A172 (cell line): ENCODE measurements at places on chromosomes 7 and 10.

- DNase-seq, result no peak
Observed at GRCh38 chr10:42896735-42897134, 114.1 kb downstream of the BMS1 start.

- no peak for DNase-seq
Observed at GRCh38 chr10:26944261-26944882, 83.6 kb upstream of the ABI1 start.

GRCh38 chr7:46537191-46537905, 616.3 kb upstream of the IGFBP3 start:
- DNase-seq, result no peak

GRCh38 chr10:100827819-100828737, 82.7 kb downstream of the PAX2 start:
- DNase-seq, result peak; percentile 23

- DNase-seq, result no peak
Observed at GRCh38 chr7:29086545-29086944, 59.8 kb downstream of the CPVL start.

DNA sequence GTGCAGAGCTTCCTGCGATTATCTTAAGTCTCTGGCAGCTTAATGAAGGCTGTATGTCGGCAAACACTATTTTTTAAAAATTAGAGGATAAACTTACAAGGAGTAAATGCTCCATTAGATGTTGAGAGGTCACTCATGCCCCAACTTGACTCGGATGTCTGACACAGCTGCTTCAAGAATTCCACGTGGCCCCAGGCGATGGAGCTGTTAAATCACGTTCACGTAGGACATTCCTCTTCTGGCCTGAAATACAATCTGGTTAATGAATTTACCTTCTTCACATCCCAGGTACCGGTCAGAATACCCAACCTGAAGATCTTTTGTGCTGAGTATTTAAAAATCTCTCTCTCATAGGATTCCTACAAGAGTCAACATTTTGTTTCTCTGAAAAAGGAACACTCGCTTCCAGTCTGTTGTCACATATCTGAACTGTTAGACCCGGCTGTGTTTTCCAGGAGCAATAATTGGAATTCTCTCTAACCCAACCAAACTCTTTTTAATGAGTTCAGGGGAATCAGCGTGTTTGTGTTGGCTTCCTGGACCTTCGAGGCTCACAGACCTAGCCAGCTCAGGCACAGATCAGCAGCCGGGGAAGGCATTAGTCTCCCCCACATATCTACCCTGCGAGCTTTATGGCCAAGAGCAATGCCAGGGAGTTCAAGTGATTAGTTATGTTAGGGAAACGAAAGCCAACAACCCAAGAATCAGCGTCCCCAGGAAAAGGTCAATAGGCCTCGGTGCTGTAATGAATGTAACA, 284.9 kb downstream of the FGFR2 start:
- no peak for DNase-seq

DNA sequence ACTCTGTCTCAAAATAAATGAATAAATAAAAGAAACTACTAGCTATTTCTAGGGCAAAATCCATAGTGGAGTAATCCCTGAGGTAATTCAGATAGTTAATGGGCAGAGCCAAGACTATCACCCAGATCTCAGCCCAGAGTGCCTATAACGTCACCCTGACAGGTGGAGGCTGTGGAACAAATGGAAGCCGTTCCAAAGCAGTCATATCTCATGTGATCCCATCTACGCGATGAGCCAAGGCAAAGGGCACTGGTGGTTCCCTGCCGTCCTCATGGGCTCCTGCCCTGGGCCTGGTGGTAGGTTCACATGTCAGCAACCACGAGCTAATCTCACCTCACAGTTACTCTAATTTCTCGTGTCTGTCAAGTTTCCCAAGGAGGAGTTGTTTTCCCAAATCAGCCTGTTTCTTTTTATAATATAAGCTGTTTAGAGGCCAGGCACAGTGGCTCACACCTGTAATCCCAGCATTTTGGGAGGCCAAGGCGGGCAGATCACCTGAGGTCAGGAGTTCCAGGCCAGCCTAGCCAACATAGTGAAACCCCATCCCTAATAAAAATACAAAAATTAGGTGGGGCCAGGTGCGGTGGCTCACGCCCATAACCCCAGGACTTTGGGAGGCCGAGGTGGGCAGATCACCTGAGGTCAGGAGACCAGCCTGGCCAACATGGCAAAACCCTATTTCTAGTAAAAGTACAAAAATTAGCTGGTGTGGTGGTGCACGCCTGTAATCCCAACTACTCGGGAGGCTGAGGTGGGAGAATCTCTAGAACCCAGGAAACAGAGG, 22.5 kb upstream of the ASCC1 start:
- no peak for DNase-seq

- DNase-seq, result no peak
Observed at GRCh38 chr10:129764011-129764900, 199.8 kb downstream of the EBF3 start.

- peak; percentile 93 for DNase-seq
Observed at GRCh38 chr10:20598590-20598989, 298.5 kb downstream of the NEBL start.

GRCh38 chr7:18505870-18506460, 10.4 kb downstream of the HDAC9 start:
- peak; percentile 69 for DNase-seq

DNA sequence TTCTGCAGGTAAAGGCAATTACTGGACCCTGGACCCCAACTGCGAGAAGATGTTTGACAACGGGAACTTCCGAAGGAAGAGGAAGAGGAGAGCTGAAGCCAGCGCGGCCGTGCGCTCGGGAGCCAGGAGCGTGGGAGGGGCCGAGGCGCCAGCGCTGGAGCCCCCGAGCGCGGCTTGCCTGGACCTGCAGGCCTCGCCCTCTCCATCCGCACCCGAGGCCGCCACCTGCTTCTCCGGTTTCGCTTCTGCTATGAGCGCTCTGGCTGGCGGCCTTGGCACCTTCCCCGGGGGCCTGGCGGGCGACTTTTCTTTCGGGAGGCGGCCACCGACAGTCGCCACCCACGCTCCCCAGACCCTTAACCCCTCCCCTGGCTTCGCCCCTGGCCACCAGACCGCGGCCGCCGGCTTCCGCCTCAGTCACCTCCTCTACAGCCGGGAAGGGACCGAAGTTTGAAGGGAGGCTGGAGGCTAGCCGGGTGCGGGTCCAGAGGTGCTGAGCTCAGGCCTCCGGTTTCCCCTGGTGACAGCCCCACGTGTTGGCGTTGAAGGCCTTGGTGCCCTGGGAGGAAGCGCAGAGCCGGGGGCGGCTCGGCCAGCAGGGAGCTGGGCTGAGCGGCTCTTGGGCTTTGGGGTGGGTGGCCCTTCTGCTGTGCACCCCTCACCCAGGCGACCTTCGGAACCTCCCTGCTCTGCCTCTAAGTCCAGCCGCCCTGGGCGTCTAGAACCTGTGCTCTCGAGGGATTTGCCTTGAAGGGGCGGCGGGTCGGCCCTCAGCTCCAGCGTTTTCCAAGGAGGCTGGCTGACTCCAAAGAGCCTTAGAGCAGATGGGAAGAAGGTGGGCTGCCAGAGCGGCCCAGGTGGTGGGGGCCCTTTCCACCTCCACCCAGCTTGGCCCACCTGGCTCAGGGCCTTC, 1.8 kb downstream of the FOXI2 start:
- no peak for DNase-seq

DNA sequence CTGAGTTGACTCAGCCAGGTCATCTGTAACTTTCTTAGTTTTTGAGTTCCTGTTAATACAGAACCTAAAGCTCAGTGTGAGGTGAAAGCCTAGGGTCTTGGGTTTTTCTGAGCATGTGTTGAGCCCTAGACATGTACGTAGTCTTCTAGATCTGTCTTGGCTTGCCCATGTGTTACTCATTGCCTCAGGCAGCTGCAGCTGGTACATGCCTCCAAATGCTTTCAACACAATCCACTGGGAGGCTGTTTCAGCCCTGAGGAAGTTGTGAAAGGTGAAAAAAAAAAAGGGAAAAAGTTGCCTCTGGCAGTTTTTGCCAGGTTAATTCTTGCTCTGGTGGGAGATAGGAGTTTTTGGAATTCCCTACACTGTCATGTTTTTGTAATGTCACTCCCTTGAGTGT, 134.6 kb downstream of the RNF216 start:
- DNase-seq, result no peak

DNA sequence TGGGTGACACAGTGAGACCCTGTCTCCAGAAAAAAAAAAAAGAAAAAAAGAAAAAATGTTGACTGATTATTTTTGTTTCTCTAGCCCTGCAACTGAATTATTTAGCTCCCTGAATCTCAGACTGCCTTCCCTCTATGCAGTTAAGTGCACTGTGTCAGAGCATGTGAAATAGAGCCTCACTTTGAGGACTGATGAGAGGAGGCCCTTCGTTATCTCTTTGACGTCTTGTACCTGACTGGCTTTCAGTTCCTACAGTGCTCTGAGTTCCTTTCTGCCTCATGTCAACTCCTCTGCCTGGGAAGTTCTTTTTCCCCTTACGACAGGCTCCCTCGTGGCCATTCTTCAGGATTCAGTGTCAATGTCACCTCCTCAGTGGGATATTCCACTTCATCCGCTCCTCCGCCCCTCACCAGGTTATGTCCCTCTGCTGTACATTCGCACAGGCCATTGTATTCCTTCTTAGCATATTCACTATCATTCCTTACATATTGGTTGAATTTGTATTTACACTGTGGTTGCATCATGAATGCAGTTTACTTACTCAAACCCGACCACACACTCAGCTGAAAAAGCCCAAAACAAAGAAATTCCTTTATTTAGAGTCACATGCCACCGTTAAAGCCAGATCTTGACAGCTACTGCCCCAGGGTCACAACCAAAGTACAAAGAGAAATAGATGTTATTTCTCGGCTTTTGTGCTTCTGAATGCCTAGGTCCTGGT, 18.1 kb upstream of the CAMK2G start:
- DNase-seq, result peak; percentile 72

GRCh38 chr7:140998715-140999114, 16.0 kb downstream of the MRPS33 start:
- no peak for DNase-seq

- DNase-seq, result no peak
Observed at GRCh38 chr10:36533861-36534260, 591.5 kb upstream of the ANKRD30A start.

GRCh38 chr10:71582019-71582418, 137.6 kb downstream of the C10orf105 start:
- DNase-seq, result peak; percentile 41

DNA sequence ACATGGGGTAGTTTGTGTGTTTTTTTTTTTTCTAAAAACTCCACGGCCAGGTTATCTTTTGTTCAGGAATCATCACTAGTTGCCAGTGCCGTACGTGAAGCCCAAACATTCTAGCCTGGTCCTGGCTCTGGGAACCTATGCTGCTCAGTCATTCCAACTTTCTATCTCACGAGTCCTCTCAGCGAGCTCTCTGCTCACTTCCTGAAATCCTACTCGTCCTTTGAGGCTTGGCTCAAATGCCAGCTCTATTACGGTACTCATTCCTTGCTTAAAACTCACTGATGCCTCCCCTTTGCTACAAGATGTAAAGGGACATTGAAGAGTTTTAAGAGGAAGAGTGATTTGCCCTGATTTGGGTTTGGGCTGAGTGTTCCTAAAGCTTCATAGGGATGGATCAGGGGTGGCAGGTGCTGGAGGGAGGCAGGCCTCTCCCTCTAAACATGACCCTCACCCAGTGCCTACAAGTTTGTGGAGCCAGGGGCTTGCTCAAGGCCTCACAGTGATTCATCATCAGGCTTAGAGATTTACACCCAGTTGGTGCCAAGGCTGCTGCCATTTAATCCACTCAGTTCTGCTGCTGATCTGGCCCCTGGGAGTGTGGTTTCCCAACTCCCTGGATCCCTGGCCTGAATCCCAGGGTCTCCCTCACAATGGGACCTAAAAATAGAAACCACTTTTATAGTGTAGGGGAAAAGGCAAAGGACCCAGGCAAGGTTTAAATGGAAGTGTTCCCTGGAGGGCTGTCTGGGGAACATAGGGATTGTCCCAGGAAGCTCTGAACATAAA, 46.1 kb upstream of the R3HCC1L start:
- DNase-seq, result no peak

DNA sequence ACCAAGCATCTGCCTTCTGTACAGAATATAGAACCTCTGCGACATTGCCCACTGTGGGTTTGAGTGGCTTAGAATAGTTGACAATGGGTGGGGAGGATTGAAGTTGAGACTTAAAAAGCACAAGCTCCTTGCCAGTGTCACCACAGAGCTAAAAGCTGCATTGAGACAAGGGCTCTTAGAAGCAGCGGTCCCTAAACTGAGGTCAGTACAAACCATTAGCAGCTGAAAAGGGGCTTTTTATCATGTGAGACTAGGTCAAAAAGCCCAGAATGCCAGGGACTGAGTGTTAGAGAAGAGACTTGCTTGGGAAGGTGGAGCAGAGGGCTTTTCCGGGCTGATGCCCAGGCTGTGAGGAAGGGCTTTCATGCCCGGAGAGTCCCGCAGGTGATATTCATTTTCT, 91.3 kb downstream of the POU6F2 start:
- DNase-seq, result no peak

GRCh38 chr7:36659172-36659516, 65.2 kb downstream of the AOAH start:
- peak; percentile 94 for DNase-seq

- DNase-seq, result no peak
Observed at GRCh38 chr10:44725404-44725803, 185.7 kb upstream of the TMEM72 start.

GRCh38 chr7:16697507-16698199, 51.7 kb downstream of the BZW2 start:
- peak; percentile 11 for DNase-seq

DNA sequence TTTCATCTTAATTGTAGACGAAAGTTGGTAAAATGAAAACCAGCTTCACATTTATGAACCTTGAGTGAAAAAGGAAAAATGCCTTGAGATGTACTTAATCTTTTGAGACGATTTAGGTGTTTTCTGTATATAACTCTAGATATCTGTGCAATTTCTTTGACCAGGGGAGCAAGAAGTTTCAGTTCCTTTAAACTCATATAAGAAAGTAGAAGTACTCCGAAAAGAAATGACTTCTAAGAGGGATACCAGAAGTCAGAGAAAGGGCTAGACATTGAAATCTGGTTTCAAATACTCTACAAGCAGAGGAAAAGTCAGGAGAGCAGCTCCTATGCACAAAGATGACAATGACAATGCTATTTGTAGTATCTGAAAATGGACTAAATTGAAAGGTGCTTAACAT, 303.7 kb downstream of the BAMBI start:
- no peak for DNase-seq

- DNase-seq, result no peak
Observed at GRCh38 chr10:31962826-31963588, 34.4 kb upstream of the ARHGAP12 start.

GRCh38 chr7:22990588-22990949, 23.4 kb downstream of the HYCC1 start:
- DNase-seq, result peak; percentile 69
